ENCODE measurements at places on chromosomes 7 and 10.

DNA sequence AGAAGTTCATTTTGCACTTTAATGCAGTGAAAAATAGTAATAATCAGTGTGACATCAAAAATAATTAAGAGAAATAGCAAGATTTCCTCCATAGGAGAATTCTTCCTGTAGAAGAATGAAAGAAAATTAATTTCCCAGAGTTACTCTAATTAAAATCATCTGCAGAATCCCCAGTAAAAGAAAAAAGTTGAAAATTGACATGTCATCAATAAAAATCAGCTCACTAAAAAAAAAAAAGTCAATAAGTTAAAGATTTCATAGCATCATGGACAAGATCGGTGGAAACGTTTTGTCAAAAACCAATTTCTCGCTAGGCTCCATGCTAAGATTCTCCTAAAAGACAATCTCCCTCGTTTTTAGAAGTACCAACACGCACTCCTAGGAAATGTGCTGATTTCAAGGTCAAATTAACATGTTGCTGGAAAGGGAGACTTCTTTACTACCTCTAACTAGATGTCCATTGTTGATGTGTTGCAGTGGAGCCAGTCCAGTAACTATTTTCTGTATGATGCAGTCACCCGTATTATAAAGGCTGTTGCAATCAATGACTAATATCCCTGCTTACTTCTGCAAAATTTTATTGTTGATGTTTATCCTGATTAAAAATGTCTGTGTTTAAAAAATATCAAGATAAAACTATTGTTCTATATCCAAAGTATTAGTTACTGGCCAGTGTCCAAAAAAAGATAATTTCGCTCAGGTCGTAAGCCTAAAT lies 591.9 kb upstream of the MGMT start:
- no peak for DNase-seq

- no peak for DNase-seq
Observed at GRCh38 chr10:132382231-132382922, 14.6 kb upstream of the PWWP2B start.

DNA sequence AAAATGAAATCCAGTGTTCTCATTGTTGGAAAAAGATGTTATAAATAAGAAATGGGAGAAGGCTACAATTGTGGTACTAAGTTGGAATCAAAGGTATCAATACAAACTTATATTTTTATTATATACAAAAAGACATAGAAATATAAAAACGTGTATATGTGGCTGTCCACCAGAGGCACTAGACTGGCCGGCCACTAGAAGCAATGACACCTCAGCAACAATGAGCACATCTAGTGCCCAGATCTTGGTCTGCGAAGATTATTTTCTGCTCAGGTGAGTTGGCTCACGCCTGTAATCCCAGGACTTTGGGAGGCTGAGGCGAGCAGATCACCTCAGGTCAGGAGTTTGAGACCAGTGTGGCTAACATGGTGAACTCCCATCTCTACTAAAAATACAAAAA lies 21.6 kb downstream of the IDE start:
- DNase-seq = no peak

- DNase-seq = no peak
Observed at GRCh38 chr7:141738592-141739013, 445 bp downstream of the SSBP1 start.

DNA sequence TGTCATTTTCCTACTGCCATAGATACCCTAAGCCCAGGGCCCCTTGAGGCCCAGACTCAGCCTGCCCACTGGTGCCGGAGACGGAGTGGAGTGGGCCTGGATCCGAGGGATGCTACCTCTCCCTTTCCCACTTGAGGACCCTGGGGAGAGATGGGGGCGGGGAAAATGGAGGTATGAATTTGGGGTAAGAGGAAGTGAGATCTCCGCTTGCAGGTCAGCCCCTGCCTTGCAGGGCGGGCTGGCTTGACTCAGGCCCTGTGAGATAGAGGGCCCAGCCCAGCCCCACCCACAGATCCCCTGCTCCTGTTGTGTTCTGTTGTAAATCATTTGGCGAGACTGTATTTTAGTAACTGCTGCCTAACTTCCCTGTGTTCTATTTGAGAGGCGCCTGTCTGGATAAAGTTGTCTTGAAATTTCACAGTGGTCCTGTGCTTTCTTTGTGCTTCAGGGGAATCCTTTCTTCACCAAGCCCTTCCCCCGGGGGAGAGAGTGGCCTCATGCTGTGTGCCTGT lies 13.2 kb downstream of the YKT6 start:
- no peak for DNase-seq

GRCh38 chr10:124619802-124620490 lies 124.2 kb downstream of the FAM53B start:
- DNase-seq = no peak

DNA sequence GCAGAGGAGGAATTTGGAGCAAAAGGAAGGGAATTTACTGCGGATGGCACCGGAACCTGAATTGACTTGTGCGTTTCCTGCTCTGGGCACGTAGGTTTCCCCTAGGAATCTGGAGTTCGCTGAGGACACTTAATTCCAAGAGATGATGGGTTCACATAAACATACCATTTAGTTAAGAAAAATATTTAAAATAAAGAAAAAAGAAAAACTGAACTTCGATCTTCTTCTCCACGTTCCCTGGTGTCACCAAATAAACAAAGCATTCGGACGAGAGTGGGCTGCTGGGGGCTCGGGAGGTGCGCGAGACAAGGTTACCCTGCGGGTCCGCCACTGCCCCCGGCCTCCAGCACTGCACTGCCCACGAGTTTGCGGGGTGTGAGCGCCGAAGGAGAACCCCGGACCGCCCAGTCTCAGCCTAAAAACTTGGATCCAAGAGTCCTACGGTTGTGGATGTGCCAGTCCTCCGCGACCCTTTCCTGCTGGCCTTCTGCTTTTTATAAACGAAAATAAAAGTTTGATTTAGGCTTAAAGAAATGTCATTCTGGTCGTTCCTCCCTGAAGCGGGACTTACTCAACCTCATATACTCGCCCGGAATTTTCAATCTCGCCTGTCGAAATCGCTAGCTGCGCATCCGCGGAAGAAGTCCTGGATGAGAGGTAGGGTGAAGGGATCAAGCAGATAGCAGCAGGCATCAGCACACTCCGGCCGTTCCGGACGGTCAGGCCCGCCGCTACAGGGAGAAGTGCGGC lies 30.3 kb downstream of the SKIDA1 start:
- peak; percentile 34 for DNase-seq

DNA sequence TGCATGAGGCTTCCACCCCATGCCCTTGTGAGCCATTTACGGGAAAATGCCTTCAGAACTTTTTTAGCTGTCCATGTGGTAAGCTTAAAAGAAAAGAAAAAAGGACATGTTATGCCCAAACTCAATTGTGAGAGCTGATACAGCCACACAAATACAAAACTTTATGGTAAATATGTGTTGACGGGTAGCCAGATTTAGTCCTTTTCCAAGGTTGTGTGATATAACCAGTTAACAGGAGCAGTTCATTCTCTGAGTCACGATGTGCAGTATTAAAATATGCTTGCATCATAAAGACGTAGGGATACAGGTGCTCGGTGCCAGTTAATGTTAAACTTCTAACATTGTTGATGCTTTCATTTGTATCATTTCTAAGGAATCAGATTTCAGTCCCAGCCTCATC lies 350.4 kb downstream of the DNAJB6 start:
- DNase-seq = no peak

- DNase-seq = no peak
Observed at GRCh38 chr7:151010307-151011096, 13.8 kb downstream of the ATG9B start.

DNA sequence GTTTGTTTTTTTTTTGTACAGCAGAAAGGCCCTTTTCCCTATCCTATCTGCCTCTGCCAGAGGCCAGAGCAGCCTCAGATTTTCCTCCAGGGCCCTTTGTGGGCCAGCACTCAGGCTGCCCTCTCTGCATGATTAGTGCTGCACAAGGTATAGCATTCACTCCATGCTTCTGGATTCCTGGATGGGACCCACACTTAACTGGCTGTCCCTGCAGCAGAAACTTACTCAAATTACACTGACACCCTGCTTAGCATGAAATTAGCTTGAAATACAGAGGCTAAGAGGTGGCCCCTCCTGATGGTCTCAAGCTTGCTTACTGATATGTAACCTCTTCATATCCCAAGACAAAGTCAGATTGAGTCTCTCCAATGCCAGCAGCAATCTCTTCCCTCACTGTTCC lies 239.3 kb downstream of the SORCS1 start:
- no peak for DNase-seq

GRCh38 chr10:99526861-99527504 lies 5.8 kb upstream of the NKX2-3 start:
- no peak for DNase-seq

DNA sequence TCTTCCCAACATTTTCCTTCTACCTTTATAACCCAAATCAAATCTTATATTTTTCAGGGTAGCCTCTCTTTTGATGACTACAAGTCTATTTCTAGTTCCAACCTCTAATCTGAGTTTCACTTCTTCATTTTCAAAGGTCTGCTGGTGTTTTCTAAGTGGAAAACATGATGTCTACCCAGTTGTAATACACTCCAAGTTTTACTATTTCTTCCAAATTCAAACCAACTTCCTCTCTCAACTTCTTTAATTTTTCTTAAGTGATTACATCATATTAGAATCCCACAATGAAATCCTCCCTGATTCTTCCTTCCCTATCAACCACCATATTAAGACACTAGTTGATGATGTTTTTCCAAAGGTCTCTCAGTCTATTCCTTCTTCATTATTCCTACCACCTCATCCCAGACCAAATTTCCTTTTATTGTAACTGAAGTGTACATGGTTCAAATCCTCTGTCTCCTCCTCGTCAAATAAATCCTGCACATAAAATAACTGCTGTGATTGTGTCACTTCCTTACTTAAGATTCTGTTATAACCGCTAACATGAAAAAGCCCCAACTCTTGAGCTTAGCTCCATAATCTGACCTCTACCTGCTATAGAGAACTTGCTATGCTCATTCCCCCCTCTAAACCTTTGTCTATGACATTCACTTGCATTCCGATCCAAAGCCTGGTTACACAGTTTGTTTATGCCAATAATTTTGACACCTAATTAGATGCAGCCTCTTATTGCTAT lies 12.7 kb downstream of the TAS2R38 start:
- DNase-seq = no peak

GRCh38 chr10:122148876-122149560 lies 122.1 kb upstream of the BTBD16 start:
- DNase-seq = no peak

DNA sequence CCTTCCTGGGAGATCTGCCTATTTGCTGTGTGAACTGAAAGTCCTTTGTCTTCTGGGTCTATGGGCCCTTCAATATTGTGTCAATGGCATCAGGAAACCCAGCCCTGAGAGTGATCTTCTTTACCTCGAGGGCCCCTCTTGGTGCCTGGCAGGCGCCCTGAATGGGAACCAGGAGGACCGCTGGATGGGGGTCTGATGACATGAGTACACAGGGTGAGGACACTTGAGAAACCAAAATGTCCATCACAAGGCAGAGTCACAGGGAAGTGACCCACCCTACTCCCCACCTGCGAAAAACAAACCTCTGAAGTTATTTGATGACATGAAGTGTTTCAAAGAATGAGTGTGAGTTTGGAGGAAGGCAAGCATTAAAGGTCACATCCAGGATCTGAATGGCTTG lies 17.3 kb downstream of the SFTPA1 start:
- DNase-seq = no peak

DNA sequence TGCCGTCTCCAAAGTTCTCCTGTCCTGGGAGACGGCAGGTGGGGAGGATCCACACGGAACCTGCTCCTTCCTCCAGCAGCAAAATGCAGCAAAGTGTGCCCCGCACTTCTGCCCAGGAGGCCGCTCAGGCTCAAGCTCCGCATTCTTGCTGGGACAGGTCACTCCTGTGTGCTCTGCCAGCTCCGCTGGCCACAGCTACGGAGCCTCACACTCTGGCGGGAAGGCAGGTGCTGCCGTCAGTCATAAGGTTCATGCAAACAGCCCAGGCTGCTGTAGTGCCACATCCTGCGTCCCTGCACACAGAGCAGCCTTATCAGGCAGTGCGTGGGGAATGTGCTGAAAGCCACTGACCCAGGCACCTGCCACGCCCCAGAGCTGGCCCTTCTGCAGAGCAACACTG lies 22.4 kb downstream of the ADGRA1 start:
- no peak for DNase-seq

DNA sequence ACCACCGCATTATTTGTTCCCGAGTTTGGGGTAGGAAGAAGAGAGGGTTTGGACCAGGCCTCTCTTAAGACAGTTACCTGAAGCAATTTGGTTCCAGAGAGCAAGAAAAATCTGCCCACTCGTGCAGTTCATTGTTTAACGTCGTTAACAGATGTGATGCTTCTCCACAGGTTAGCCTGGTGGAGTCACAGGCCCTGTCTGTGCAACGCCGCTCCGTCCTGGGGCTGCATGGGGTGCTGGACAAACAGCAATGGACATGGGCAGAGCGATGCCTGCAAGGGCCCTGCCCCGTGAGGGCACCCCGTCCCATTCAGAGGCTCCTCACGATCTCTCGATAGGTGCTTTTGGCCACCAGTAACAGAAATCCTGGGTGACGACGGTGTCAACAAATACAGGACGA lies 9.7 kb downstream of the FOXL3 start:
- DNase-seq = no peak

GRCh38 chr10:30862486-30862885 lies 169.2 kb downstream of the ZNF438 start:
- no peak for DNase-seq

GRCh38 chr7:77867537-77867865 lies 68.9 kb downstream of the PHTF2 start:
- DNase-seq = no peak

DNA sequence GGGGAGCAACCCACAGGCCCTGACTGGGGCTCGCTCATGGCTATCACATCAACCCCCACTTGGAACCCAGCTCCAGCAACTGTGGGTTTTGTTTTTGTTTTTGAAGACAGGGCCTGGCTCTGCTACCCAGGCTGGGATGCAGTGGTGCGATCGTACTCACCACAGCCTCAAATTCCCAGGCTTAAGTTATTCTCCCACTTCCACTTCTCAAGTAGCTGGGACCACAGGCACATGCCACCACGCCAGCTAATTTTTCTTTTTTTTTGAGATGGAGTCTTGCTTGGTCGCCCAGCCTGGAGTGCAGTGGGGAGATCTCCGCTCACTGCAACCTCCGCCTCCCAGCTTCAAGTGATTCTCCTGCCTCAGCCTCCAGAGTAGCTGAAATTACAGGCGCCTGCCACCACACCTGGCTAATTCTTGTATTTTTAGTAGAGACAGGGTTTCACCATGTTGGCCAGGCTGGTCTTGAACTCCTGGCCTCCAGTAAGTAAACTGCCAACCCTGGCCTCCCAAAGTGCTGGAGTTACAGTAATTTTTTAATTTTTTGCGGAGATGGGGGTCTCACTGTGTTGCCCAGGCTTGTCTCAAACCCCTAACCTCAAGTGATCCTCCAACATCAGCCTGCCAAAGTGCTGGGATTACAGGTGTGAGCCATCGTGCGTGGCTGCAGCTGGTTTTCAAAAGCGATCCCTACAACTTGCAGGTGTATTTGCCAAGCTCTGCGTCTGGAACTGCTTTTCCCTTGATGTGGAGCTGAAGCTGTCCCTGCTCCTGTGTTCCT lies 228.7 kb downstream of the SKIDA1 start:
- DNase-seq = no peak

- DNase-seq = peak; percentile 43
Observed at GRCh38 chr7:36473454-36474282, 84.0 kb downstream of the ANLN start.

GRCh38 chr10:7826971-7827370 lies 8.7 kb downstream of the TAF3 start:
- no peak for DNase-seq

All from HepG2 (cell line).